ENCODE measurements at places on chromosomes 7 and 10. TPM values are rescaled to one million over a fixed set of nuclear protein-coding genes. Genes with fewer than 3 reads are reported as not detected.

DNA sequence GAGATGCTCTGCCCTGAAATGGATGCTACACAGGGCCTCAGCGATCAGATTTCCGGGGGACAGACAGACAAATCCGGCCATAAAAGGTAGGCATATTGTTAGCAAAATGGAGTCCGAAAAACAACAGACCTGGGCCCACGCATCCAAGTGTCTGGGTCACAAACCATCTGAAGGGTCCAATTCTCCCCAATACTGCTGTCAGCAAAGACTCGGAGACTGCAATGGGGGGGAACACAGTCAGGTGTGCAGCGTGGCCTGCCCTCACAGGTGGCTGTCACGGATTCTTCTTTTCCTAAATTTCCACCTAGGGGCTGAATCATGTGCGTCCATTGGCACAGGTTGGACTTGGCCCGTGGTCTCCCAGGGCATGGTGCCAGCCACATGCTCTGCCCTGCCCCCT, 12.9 kb downstream of the PKD1L1 start:
- no peak for DNase-seq

The CALML5 gene
- total RNA-seq = not detected

The GSDME gene
- total RNA-seq = 38.2 TPM

The PYROXD2 gene
- 1.4 TPM for total RNA-seq

- no peak for DNase-seq
Measured at GRCh38 chr7:47937065-47937687, 11.1 kb downstream of the PKD1L1 start.

The DRGX gene
- total RNA-seq = not detected

GRCh38 chr10:69091143-69091651, 3.3 kb downstream of the SRGN start:
- DNase-seq = no peak

GRCh38 chr10:3528823-3529403, 256.1 kb downstream of the KLF6 start:
- no peak for DNase-seq

DNA sequence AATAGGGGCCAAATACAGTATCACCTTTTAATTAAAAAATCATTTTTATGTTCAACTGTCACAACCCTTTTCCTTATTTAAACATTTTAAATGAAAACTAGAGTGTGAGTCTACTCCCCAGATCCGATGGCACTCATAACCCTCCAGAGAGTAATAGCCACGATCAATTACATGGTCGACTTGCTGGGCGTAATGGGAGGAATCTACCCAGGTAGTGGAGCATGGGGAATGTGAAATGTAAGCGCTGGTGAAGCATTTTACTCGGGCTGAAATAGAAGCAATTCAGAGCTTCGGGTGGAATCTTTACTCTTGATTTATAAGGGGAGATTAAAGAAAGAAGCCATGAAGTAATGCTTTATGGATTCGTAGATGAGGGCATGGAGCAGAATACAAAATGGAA, 321.9 kb downstream of the ACTR3B start:
- no peak for DNase-seq

The FAM13C gene
- 24.3 TPM for total RNA-seq

Measured in occipital lobe (tissue), 3 donors.